ENCODE measurements at places on chromosomes 16 and 17. TPM values are rescaled to one million over a fixed set of nuclear protein-coding genes. Genes with fewer than 3 reads are reported as not detected.

DNA sequence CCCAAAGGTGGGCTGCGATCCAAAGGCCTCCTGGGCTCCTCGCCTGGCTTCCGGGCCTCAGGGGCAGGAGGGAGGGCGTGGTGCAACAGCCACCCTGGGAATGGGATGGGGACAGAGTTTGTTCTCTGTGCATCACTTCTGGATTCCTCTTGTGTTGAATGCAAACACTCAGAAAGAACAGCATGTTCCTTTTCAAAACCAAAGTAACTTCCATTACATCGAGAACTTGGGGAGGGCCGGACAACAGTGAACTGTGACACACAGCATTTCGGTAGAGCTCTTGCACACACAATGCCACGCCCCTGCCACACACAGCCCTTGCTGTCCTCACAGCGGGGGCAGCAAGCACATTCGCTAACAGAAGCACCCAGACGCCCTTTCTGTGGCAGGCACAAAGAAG, 36.1 kb upstream of the FASN start:
- no peak for DNase-seq

GRCh38 chr17:34652021-34652555, 72.7 kb downstream of the TMEM132E start:
- no peak for DNase-seq

DNA sequence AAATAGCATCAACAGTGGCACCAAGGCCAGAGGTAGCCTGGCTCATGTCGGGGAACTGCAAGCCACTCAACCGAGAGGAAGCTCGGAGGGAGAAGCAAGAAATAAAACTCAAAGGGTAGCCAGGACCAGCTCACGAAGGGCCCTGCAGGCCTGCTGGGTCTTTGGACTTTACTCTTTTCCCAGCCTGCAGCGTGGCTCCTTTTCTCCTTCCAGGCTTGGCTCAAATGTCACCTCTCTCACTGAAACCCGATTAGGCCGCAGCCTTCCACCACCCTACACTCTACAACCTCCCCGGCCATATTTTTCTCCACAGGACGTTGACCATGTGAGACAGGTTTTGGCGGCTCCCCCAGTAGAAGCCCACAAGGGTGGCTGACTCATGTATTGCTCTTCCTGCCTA, 38.1 kb downstream of the CALB2 start:
- DNase-seq, result no peak

DNA sequence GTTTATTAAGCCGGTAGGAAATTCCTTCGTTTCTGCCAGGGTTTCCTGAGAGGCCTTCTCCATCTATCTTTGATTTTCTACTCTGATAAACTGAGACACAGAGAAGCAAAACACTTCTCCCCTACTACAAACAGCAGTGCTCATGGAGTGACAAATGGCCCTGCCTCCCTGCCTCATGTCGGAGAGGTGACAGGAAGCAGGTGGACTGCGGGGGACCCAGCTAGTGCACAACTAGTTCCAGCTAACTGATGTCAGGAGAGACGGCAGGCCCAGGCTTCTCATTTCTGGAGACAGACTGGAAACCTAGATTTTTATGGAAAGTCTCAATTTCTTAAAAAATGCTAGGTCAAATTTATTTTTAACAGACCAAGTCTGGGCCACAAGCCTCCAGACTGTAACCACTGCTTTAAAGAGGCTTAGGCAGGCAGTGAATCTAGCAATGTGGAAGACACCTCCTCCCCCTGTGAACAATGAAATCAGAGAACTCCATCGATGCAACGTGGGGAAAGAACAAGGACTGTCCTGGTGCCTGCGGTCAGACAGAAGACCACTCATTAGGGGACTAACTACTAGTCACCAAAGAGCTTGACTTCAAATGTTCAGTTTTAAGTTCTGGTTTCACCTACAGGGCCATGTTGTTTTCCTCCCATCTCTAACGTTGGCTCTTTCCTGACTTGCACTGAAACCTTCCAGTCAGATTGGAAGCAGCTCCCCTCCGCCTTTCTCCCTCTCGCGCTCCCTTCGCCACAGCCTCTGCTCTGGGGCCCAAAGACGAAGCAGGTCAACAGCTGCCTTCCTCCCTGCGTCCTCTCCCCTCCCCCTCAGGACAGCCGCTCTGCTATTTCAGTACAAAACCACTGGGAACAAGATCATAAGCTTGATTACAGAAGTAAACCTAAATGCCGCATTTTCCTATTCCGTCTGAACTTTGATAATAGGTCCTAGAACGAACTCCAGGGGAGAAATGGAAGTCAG, 17.6 kb downstream of the GTF3C1 start:
- DNase-seq, result no peak

DNA sequence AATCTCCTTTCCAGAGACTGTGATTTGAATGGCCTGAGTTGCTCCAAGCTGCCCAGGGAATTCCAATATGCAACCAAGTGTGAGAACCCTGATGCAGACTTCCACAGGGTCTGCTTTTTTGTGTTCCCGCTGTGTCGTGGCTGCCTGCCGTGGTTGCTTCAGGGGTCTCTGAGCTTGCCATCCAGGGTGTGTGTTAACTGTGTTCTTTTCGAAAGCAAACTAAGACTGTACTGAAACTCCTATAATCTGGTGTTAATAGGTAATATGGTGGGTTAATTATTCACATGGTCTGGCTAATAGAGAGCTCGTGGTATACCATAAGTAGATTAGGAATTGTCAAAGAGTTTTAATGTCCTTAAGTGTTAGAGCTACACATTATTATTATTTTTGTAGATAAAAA, 20.7 kb downstream of the UBN1 start:
- no peak for DNase-seq

DNA sequence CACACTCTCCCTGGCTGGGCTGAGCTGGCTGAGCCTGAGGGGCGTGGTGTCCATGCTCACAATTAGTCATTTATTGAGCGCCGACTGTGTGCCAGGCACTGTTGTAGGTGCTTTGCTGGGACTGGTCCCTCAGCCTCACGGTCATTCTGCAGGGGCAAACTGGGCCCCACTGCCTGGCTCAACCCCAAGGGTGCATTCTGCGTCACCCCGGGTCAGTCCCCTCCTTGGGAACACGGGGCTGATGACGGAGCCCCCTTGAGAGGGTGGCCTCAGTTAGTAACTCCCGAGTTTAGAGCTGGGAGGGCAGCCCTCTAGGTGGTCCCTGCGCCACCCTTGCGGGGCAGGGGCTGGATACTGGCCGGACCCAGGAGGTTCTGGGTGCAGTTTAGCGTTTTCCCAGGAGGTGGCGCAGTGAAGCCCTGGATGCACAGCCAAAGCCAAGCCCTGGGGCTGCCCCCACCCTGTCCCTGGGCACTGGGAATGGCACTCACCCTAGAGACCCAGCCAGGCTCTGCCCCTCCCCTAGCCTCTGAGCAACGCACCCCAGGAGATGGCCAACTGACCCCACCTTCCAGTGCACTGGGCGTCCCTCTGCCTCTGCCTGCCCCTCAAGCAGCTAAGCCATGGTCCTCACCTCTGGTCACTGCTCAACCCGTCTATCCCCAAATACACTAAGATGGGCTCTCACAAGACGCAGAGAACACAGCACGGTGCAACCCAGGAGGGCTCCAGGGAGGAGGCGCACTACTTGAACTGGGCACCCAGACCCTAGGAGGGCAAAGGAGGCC, 243.2 kb upstream of the GSE1 start:
- peak; percentile 81 for DNase-seq

- DNase-seq, result no peak
Observed at GRCh38 chr16:78375055-78375679, 275.7 kb downstream of the WWOX start.

GRCh38 chr17:68484458-68484857, 27.2 kb upstream of the WIPI1 start:
- no peak for DNase-seq

GRCh38 chr16:78593352-78593751, 493.9 kb downstream of the WWOX start:
- DNase-seq, result no peak

- DNase-seq, result no peak
Observed at GRCh38 chr16:67608364-67608763, 36.6 kb upstream of the CARMIL2 start.

DNA sequence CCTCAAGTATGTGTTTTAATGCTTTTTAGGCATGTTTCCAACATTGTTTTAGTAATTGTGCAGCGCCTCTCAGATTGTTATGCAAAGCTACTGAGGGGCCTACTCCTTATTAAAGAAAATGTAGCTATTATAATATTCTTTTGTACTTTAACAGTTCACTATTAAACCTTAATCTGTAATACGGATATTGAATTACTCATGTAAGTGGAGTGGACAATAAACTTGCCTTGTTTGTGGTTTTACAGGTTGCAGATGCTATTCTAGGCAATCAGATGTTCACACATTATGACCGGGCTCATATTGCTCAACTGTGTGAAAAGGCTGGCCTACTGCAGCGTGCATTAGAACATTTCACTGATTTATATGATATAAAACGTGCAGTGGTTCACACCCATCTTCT, 41.0 kb downstream of the PTRH2 start:
- DNase-seq, result no peak

- DNase-seq, result no peak
Observed at GRCh38 chr17:273981-274832, 78.4 kb downstream of the RPH3AL start.

GRCh38 chr16:20851601-20852000, 45.3 kb downstream of the REXO5 start:
- DNase-seq, result peak; percentile 69

- DNase-seq, result no peak
Observed at GRCh38 chr17:34760931-34761495, 181.6 kb downstream of the TMEM132E start.

GRCh38 chr17:38320482-38320881, 23.3 kb downstream of the GPR179 start:
- peak; percentile 40 for DNase-seq

DNA sequence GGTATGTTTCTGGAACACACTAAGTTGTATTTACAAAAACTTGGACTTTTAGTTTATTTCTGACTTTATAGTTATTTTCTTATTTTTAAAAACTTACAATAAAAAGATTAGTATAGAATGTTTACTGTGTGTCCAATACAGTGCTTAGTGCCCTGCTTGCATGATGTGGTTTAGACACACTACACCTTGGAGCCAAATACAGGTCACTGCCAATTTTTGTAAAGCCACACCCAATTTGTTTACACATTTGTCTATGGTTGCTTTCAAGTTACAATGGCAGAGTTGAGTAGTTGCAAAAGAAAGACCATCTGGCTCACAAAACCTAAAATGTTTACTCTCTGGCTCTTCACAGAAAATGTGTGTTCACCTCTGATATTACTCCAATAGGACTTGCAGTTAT, 807.1 kb downstream of the KCNJ2 start:
- DNase-seq, result no peak

- no peak for DNase-seq
Observed at GRCh38 chr17:74135391-74136167, 67.9 kb upstream of the RPL38 start.

DNA sequence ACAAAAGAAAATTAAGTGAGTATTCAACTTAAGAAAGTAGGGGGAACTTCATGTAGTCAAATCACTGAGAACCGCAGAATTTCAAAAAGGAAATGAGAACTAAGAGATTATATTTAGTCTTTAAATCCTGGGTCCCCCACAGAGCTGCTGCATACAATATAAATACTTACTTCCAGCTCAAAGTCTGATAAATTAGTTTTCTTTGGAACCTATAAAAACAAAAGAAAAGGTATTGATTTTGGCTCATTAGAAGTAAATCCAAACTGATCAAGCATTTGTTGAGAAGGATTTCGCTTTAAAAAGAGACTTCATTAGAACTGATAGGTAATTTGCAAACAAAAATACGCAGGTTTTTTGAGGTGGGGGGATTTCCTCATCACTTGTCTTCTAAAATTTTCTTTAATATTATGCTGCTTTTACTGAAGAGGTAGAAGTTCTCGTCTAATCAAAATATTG, 21.9 kb downstream of the PARN start:
- DNase-seq, result no peak

- no peak for DNase-seq
Observed at GRCh38 chr16:97822-98221, 19.8 kb downstream of the MPG start.

GRCh38 chr17:81096741-81097133, 61.8 kb downstream of the BAIAP2 start:
- no peak for DNase-seq

- no peak for DNase-seq
Observed at GRCh38 chr17:76011951-76012350, 11.3 kb downstream of the CDK3 start.

GRCh38 chr16:50553182-50553710, 5.0 kb downstream of the NKD1 start:
- no peak for DNase-seq

DNA sequence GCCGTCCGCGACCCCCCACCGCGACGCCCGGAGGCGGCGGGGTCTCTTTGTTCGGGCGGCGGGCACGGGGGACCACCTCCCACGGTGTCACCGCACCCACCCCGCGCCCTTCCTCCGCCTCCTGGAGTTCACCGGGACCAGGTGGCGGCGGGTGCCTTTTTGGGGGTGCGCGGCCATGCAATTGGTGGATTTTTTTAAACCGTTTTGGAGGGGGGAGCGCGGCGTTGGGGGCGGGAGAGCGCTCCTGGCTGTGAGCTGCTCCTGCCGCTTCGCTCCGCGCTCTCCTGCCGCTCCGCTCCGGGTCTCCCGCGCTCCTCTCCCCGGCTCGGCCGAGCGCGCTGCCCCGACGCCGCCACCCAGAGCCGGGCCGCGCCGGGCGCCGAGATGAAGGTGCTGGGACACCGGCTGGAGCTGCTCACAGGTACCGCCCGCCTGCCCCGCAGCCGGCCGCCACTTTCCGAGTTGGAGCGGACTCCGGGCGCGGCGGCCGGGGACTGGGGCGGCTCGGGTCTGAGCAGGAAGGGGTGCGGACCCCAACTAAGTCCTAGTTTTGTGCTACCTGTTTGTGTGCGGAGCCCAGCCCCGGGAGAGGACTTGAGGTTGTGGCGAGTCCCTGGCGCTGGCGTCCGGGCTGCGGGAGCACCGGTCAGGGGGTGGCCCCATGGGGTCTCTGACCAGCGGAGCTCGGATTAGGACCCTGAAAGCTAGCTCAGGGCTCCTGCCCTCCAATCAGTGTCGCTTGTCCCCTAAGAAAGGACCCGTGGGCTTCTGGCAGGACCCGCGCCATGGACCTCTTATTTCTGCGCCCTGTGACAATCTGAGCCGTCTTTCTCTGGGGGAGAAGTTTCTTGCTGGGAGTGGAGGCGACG, 35.7 kb upstream of the NDRG4 start:
- DNase-seq, result peak; percentile 53

The PRRT2 gene
- total RNA-seq, result 0.78 TPM

The CARD14 gene
- 5.9 TPM for total RNA-seq

The SF3B3 gene
- 449 TPM for total RNA-seq

The SYT17 gene
- 16.6 TPM for total RNA-seq

The PLLP gene
- total RNA-seq, result 38.3 TPM

The DOC2B gene
- total RNA-seq, result not detected

The WNK4 gene
- total RNA-seq, result 0.73 TPM

The PPL gene
- total RNA-seq, result 75.0 TPM

The TBC1D3C gene
- not detected for total RNA-seq

The EEF2K gene
- 31.8 TPM for total RNA-seq

The WFDC1 gene
- total RNA-seq, result 0.47 TPM

The SCARF1 gene
- 0.37 TPM for total RNA-seq

The PRCD gene
- total RNA-seq, result not detected

The PLEKHG4 gene
- 5.5 TPM for total RNA-seq

The FOXO3B gene
- total RNA-seq, result 2.3 TPM

The SYCE1L gene
- total RNA-seq, result 2.0 TPM

Measured in Calu3 (cell line).